ENCODE measurements at places on chromosomes 13 and 19.

- DNase-seq, result peak; percentile 54
These were observed 3.1 kb downstream of the KISS1R start for GRCh38 chr19:920051-920864.

DNA sequence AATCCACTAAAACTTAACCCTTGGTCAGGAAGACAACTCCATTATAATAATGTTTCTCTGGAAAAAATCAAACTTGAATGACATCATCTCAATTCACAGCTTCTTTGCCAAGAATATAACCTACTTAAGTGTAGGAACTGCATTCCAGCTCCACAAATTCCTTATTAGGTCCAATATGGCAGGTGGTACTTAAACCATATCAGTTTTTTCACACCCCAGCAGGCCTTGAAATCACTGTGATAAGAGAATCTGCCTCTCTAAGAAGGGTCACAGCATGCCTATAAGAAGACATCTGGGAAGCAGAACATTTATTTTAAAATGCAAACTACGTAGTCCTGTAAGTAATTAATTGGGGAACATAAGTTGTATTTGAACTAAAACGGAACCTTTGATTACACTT lies 687.8 kb downstream of the DIAPH3 start:
- DNase-seq, result no peak

GRCh38 chr19:5052515-5052914 lies 83.6 kb downstream of the KDM4B start:
- DNase-seq, result no peak

GRCh38 chr13:30708541-30708940 lies 26.8 kb upstream of the ALOX5AP start:
- no peak for DNase-seq

DNA sequence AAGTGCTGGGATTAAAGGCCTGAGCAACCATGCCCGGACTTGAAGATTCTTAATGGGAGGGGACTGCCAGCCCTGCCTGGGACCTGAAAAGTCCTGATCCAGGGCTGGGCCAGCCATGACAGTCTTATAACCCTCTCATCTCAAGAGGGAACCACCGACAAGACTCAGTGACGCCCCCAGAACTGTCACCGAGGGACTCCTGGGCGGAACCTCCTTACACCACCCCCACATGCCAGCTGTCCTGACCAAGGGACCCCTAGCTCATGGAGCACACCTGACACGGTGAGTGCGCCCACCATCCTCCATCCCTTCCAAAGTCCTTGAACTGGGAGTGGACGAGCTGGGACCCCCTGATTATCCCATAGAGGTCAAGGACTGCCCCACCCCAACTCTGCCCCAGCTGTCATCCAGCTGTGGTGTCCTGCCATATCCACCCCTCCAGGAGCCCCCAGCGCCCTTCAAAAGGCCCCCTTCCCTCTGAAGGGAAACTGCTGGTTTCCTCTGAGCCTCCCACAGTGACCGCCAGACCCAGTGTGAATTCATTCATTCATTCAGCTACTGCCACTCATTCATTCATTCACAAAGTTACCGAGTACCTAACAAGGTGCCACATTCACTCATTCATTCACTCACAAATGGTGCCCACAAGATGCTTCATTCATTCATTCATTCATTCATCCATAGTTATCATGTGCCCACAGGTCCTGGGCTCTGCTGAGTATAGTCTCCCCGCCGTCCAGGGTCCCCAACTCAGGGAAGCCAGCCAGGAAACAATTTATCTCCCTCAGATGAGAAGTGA lies 3.7 kb downstream of the NDUFA11 start:
- no peak for DNase-seq

DNA sequence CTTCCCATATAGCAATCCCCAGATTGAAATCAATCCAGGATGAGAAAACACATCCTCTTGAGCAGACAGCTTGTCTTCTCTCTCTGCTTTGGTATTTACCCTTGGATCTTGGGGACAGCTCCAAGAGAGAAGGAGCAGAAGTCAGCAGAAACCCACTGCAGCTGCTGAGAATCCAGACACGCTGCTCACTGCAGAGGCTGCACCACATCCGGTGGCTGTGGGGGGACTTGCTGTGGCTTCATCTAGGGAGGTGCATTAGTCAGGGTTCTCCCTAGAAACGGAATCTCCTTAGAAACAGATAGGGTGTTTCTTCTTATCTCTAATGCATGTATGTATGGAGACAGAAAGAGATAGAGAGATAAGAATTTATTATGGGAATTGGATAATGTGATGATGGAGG lies 2.7 kb downstream of the CYP4F12 start:
- DNase-seq, result peak; percentile 54

DNA sequence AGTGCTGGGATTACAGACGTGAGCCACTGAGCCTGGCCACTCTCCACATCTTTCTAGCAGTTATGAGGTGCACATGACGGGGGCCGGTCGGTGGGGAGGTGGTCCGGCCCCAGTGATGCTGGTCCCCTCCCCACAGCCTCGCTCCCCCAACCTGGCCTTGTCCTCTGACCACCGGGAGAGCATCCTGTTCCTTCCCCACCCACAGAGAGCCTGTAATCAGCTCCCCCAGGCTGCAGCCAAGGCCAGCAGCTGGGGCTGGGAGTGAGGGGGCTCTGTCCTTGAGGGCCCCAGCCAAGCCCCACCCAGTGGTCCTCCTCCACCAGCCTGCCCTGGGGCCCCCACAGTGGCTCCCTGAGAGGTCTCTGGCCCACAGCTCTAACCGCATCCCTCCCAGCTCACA lies 3.0 kb upstream of the INSL3 start:
- no peak for DNase-seq

GRCh38 chr13:111920306-111920931 lies 146.5 kb upstream of the SOX1 start:
- no peak for DNase-seq

- DNase-seq, result no peak
These were observed 108.1 kb upstream of the UBL3 start for GRCh38 chr13:29958476-29958875.

- DNase-seq, result no peak
These were observed 304.1 kb downstream of the FGF14 start for GRCh38 chr13:102097708-102098107.

- DNase-seq, result no peak
These were observed 76.2 kb downstream of the C13orf42 start for GRCh38 chr13:51034906-51035305.

- DNase-seq, result no peak
These were observed 389.2 kb downstream of the NDFIP2 start for GRCh38 chr13:79870123-79870522.

DNA sequence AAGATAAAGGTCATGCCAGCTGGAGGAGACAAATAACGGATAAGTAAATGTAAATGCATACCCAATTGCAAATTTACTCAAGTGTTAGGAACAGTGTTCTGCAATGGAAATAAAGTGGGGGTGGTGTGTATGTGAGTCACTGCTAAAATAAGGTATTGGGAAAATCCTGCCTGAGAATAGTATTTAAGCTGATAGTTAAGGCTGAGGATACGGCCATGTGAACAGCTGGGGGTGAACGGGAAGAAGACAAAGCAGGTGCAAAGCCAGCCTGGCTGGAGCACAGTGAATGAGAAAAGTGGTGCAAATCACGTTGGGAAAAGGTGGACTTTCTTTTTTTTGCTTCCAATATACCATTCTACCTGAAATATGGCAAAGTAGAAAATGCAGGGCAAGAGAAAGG lies 242.4 kb upstream of the SLC10A2 start:
- DNase-seq, result no peak
